NCI-H1417 treated with DMSO at 0.1 percent for 48 hours (cell line): ENCODE measurements at places on chromosomes 3 and 15.

- DNase-seq = no peak
Observed at GRCh38 chr3:188362405-188362831, 208.5 kb downstream of the LPP start.

DNA sequence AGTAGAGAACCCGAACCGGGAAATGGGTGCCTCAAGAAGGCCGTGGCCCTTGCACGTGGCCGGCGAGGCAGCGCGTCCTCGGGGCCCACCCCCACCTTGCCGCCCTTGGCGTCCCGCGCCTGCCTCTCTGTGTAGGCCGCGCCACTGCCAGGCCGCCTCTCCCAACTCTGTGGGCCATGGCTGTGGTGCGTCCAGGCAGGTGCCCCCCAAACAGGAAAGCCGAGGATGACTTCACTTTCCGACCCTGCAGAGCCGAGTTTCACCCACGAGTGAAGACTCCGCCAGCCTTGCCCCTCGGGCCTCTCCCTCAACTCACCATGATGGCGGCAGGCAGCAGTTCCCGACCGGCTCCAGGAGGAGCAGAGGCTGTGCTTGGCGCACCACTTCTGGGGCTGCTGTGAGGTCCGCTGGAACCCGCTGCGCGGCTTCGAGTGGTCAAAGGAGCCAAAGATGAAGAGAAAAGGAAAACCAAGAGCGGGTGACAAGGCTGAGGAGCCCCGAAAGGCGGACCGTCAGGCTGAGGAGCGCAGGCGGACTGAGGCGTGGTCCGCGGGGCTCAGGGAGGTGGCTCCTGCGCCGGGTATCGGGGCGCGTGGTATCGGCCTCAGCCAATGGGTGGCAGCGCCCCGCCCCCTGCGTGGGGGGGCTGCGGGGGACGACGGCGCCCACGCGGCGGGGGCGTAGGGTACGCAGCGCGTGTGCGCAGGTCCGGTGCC, at the start of gene DAZL:
DAZL (minus strand) TSS at position 537 of the 716 bp plus-strand sequence; CDS start at position 319, 218 bp downstream.
- no peak for DNase-seq

DNA sequence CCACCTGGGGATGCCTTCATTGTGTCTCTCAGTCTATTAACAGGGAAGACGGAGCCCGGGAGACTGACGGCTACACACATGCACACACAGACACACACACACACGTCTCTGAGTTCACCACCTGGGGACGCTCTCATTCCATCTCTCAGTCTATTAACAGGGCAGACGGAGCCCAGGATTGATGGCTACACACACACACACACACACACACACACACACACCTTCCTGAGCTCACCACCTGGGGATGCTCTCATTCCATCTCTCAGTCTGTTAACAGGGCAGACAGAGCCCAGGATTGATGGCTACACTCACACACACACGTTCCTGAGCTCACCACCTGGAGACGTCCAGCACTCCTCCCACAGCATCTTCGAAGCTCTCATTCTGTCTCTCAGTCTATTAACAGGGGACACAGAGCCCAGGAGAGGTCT, 143.9 kb downstream of the OR4M2 start:
- no peak for DNase-seq

GRCh38 chr3:16028604-16029003, 145.9 kb upstream of the GALNT15 start:
- no peak for DNase-seq

DNA sequence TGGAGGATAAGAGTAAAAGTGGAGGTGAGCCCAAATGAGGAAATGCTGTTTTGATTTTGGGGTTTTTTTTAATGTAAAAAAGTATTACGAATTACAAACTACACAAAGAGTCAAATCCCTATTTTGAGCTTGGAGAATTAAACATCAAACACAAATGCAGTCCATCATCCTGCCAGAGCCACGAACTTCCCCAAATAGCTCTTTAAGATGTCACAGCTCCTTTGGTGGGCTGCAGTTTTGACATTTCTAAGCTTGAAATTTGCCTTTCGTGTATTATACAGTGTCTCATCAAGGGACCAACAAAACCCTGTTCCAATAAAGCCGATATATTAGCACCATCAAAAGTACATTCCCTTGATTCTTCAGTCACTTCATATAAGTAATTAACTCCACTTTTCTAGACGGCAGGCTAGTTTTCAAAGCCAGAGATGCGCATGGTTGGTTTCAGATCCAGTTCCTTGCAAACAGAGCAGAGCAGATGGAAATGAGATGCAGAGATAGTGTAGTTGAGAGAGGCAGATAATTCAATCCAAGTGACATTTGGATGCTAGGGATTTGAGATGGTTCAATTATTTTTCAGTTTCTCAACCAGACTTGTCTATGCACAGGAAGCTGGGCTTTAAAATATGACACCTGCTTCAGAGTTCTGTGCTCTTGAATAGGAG, 580.9 kb downstream of the EDEM1 start:
- DNase-seq = no peak
